NCI-H82 (cell line): ENCODE measurements at places on chromosomes 7 and 10.

- DNase-seq: no peak
Observed at GRCh38 chr10:89279421-89279869, 22.4 kb upstream of the IFIT2 start.

DNA sequence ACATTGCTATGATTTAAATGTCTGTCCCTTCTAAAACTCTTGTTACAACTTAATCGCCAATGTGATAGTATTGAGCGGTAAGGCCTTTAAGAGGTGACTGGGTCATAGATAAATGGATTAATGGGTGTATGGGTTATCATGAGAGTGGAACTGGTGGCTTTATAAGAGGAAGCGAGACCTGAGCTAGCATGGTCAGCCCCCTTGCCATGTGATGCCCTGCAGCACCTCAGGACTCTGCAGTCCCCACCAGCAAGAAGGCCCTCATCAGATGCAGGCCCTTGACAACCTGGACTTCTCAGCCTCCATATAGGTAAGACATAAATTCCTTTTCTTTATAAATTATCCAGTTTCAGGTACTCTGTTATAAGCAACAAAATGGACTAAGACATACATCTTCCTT is 15.6 kb downstream of the PARP12 start:
- no peak for DNase-seq

DNA sequence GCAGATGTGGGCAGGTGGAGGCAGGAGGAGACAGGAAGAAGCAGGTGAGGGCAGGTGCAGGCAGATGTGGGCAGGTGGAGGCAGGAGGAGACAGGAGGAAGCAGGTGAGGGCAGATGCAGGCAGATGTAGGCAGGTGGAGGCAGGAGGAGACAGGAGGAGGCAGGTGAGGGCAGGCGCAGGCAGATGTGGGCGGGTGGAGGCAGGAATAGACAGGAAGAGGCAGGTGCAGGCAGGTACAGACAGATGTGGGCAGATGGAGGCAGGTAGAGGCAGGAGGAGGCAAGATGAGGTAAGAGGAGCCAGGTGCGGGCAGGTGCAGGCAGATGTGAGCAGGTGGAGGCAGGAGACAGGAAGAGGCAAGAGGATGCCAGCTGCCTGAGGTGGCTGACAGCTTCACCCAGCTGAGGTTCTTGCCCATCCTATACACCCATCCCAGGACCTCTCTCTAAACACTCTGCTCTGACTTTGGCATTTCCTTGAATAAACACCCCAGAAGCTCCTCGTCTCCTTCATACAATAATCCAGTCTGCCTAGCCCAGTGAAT is 33.0 kb downstream of the PTPRE start:
- DNase-seq: no peak

DNA sequence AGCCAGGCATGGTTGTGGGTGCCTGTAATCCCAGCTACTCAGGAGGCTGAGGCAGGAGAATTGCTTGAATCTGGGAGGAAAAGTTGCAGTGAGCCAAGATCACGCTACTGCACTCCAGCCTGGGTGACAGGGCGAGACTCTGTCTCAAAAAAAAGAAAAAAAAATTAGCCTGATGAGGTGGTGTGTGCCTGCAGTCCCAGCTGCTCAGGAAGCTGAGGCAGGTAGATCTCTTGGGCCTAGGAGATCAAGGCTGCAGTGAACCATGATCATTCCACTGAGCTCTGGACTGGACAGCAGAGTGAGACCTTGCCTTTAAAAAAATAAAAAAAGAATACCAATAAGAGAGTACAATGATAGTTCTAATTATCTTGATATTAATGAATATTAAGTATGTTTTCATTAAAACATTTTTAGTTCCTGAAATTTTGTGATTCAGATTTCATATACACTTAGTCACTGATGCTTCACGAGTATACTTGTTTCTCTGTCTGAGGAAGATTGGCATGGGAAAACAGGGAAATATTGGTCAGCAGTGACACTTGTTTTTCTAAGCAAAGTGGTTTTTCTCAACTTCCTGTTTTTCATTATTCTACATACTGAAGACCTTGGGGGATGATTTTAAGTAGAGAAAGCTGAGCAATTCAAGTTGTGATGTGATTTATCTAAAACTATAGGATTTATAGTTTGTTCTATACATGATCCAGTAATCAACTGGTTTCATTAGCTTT is 76.8 kb downstream of the ADK start:
- no peak for DNase-seq

DNA sequence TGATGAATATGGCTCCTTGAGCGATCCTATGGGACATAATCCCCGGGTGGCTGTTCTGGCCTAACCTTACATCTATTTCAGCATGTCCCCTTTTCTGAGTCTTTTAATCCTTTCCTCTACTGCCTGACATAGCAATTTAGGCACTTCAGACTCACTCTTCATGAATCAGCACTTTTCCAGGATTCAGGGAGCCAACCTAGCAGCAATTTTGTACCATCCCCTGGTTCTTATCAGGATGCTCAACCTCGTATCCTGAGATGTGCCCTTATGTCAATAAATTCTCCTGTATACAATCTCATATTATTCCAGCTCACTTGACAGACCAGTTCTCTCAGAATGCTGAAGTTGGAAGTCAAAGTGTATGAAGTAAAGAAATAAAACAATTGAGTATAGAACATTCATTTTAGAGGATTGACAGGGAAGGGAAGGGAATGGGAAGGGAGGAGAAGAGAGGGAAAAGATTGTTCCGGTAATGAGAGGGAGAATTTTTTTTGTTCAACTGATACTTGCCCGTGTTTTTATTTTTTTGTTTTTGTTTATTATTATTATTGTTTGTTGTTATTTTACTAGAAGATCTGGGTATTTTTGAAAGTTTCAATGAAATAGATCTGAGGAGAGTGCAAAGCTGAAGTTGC is 8.2 kb upstream of the ZC3HAV1 start:
- no peak for DNase-seq

DNA sequence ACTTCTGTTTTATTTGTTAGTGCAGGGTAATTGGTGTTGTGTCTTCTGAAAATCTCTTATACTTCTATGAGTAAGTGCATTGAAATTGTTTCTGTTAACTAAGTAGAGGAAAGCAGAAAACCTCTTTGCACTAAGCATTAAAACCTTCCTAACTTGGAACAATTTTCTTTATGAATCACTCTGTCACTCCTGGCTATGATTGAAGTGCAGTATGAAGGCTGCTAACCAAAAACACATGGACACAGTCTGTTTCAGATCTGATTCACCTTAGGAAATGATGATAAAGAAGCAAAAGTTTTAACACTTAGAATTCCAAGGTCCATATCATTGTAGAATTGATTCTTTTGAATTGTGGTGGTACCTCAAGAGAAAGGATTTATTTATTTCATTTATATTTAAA is 41.9 kb downstream of the MET start:
- DNase-seq: no peak

DNA sequence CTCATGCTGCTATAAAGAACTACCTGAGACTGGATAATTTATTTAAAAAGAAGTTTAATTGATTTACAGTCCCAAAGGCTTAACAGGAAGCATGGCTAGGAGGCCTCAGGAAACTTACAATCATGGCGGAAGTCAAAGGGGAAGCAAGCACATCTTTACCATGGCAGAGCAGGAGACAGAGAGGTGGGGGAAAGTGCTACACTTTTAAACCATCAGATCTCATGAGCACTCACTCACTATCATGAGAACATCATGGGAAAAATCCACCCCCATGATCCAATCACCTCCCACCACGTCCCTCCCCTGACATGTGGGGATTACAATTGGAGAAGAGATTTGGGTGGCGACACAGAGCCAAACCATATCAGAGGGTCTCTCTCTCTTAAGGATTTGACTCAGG is 108.6 kb upstream of the PODXL start:
- DNase-seq: no peak

DNA sequence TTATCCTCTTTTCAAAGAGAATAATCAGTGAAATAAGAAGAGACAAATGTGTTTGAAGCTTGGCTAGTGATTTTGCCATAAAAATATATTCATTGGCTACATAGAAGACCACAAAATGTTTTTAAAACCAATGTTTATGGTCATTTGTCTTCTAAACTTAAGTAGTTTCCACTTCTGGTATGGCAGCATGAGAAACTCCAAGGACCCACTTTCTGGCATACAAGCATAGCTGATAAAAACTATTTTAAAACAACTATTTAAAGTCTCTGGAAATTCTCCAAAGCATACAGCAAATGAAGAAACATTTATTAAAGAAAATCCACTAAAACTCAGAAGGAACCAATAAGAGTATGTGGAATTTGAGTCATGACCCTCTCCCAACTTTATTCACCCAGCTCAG is 89.2 kb upstream of the TOMM7 start:
- DNase-seq: no peak

DNA sequence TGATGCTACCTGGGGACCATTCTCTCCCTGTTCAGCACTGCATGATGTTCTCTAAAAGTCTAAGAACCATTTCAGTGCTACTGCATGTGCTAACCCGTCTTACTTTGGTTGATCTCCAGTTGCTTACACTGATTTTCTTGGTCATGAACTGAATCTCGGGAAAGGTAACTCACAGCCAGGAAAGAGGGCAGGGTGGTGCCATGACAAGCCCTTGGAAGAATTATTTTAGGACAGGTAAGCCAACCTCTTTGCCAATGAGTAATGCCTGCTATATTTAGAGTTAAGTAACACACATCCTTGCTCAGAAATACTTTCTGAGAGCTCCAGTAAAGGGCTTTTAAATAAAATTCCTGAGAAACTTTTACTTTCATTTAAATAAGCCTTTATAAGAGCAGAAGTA is 126.7 kb downstream of the ARL4A start:
- DNase-seq: no peak

GRCh38 chr7:111006691-111007090 is 84.2 kb upstream of the LRRN3 start:
- DNase-seq: no peak

DNA sequence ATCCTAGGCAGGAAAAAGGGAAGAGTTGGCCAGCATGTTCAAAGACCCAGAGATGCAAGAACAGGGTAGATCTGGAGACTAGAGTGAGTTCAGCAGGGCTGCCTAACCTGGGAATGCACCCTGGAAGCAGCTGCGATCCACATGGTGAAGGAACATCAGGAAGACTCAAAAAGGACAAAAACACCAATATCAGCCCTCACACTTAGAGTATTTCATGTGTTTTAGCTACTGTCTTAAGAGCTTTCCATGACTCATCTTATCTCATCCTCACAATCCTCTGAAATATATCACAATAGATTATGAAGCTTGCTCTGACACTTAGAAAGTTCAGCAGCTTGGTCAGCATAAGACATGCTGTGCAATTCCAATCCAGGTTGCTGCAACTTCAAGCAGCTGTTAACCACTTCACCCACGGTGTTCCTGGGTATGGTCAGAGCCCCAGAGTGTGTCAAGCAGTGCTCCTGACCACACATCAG is 380.9 kb downstream of the PARD3 start:
- DNase-seq: no peak

DNA sequence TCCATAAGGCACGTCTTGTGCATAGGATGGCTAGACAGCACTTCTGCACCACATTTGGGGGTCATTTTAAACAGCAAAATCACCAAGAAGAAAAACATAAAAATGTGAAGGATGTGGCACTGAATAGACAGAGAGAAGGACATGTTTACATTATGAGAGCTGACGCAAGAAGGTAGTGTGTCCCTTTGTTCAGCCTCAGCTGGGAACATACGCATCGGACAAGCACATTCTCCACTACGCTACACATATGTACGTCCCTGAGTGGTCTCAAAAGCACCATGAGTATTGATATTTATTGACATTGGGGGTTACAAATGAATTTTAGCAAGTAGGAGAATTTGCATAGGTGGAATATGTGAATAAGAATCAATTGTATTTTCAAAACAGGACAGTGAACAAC is 20.2 kb downstream of the DDC start:
- no peak for DNase-seq

DNA sequence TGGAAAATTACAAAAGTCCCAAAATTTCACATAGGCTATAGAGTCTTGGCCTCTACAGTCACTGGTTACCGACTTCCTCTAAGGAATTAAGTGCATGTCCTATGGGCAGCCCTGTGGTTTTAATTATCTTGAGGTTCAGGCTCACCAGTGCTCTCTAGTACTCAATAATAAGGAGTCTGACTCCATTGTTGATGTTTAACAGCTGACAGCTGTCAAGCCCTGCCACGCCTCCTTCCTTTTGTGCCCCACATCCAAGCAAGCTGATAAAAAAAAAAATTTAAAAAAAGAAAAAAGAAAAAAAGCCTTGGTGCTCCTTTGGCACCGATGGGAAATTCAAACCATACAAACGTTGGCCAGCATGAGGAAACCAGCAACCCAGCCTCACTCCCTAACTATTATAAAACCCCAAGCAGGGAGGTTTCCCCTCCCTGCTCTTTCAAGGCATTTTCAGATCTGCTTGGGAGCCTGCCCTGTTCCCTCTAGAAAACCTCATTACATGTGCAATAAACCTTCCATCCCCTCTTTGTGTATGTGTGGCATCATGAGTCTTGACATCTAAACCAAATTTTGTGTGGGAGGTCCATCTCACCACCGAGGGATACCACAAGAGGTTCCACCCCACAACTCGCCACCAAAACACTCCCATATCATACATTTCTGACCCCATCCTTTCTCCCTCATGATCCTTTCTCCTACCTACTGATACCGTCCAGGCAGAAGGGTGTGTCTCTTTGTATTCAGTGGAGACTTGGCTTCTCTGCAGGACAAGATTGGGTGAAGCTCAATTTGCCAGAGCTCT is 70.9 kb upstream of the CCDC71L start:
- DNase-seq: no peak

DNA sequence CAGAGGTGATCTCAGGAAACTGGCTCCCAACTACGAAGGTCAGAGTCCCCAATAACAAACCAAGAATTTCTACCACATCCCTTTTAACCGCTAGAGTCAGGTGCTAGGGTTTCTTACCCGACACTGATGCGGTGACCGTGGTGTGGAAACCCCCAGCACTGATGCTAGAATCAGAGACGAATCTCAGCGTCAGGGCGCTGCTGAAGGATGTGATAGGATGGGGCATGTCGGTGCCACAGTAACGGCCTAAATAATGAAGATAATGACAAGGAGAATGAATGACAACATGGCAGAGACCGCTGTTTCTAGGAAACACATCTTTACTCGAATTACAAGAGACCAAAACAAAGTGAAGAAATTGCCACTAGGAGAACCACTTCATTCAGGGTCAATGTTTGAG is 131.1 kb upstream of the RSU1 start:
- DNase-seq: no peak

DNA sequence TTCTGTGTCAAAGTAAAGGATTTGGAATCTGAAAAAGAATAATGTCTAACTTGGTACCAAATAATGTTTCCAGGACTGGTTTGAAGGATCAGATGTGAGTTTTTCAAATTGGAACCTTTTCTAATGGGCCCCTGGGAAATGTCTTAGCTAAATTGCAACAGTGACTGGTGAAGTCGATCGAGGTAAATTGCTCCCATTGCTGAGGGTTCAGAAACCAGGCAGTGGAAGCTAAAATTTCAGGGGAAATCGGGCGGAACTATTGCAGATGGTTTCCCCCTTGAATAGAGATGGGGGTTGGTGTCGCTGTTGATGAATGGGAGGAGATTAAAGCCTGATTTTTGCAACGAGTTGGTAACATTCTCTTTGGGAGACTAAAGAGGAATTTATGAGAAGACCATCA is 112.7 kb downstream of the SND1 start:
- no peak for DNase-seq

DNA sequence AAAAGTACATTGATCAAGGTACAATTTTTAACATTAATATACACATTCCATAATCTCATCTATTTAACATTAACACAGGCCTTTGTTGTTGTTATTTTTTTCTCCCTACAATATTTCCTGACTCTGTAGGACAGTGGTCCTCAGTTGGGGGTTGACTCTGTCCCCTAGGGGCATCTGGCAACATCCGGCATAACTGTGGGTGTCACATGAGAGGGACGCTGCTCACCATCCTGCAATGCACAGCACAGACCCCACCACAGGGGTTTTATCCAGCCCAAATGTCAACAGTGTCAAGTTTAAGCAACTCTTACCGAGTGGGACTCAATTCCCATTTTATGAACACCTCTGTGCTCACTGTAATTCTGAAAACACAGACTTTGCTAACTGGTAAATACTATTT is 8.8 kb downstream of the IDI1 start:
- DNase-seq: no peak
